ELR (cell line): ENCODE measurements at places on chromosomes 5 and 9.

DNA sequence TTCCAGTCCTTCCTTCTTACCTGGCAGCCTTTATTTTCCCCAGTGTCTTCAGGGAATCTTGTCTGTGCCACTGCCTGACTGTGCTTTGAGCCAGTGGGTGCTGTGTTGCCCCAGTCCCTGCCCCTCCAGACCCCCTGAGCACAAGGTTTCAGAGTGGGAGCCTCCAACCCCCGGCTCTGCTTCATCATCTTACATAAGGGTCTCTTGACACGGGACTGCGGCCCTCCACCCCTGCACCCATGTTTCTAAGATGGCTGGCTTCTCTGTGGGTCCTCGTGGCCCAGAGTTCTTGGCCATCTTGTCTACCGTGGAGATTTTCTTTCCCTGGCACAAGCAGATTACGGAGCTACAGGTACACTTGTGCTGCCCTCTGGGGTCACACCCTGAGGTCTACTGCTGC, 194.1 kb downstream of the CACNA1B start:
- no peak for DNase-seq

- DNase-seq = no peak
Observed at GRCh38 chr5:67806654-67807438, 408.7 kb upstream of the PIK3R1 start.

- no peak for DNase-seq
Observed at GRCh38 chr9:69622676-69623075, 49.5 kb downstream of the APBA1 start.

GRCh38 chr5:85148701-85149100, 764.0 kb upstream of the EDIL3 start:
- no peak for DNase-seq

GRCh38 chr9:972501-973294, 3.8 kb upstream of the DMRT3 start:
- DNase-seq = no peak
